Aorta (tissue), 5 donors: ENCODE measurements at places on chromosomes 11 and 22.

DNA sequence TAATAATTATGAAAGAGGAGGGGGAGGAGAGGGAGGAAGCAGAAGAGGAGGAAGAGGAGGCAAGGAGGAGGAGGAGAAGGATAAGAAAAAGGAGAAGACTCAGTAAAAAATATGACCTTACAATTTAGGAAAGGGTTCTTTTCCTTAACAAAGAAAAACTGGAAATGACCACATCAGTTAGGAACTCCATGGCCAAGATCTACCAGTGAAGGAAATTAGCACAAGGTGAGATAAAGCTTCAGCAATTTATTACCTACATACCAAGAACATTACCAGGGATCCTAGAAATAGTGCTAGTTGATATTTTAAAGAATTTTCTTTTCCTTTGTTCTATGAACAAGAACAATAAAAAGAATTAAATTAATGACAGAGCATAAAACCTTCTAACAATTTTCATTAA lies 172.7 kb downstream of the LRRC4C start:
- DNase-seq, result no peak

- no peak for DNase-seq
Observed at GRCh38 chr11:64321533-64321932, 3.6 kb downstream of the PRDX5 start.

DNA sequence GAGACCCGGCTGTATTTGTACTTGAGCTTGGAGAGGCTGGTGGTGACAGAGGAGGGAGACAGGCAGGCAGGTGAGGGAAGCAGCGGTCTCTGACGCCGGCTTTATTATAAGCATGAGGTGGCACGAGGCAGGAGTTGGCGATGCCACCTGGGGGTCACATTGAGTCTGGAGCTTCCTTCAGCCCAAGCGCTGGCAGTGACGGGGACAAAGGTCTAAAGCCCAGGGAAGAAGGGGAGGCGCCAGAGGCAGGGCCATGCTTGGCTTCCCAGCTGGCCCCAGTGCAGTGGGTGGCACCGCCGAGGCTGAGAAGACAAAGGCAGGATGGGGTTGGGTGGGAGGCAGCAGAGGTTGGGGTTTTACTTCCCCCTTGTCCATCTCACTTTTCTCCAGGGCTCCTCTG lies 4.5 kb downstream of the FXYD2 start:
- DNase-seq, result no peak

- DNase-seq, result peak; percentile 48
Observed at GRCh38 chr22:17110791-17111550, 10.2 kb downstream of the TMEM121B start.

GRCh38 chr22:27996529-27996925 lies 77.5 kb upstream of the PITPNB start:
- peak; percentile 52 for DNase-seq

DNA sequence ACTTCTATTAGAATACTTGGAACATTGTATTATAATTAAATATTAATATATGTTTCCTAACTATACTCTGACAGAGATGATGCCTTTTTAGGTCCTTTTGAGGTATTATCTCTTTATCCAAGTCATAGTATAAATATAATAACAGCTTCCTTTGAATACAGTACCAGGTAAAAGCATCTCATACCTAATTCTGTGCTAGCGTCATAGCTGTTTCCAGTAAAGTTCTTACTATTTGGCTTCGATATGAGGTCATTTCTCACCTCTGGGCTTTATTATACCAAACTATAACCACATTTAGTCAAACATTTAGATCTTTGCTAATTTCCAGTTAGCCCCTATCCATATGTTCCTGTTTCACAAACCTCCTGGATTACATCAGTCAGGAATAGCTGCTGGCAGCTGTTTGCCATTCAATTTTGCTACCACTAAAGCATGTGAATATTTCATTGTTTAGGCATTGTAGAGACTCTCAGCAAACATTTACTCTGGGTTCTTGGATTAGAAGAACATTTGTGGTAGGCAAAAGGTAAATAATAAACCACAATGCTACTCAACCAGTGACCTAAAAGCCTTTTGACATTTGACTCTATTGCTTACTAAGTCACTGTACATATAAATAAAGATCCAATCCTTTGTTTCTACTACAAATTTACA lies 255.1 kb downstream of the TTC28 start:
- no peak for DNase-seq

GRCh38 chr11:1746511-1746931 lies 3.9 kb downstream of the IFITM10 start:
- peak; percentile 66 for DNase-seq

- no peak for DNase-seq
Observed at GRCh38 chr22:30357236-30357570, 396 bp downstream of the CCDC157 start.

- no peak for DNase-seq
Observed at GRCh38 chr11:94546886-94547285, 3.2 kb downstream of the FUT4 start.

GRCh38 chr11:41267451-41267850 lies 192.0 kb downstream of the LRRC4C start:
- DNase-seq, result no peak

DNA sequence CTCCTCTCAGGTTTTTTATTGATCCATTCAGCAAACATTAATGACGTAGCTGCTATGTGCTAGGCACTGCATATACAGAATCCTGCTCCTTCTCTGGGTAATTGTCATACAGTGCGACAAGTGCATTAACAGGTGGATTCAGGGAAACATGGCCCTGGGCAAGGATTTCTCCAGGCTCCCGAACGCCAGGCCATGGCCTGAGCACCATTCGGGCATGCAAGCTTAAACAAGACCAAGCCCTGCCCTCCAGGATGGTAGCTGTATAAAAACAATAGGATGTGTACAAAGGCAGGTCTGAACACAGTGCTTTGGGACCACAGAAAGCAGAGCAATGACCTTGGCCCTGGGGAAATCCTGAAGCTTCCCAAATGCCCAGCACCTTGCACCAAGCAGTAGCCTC lies 9.1 kb upstream of the SYT7 start:
- no peak for DNase-seq

DNA sequence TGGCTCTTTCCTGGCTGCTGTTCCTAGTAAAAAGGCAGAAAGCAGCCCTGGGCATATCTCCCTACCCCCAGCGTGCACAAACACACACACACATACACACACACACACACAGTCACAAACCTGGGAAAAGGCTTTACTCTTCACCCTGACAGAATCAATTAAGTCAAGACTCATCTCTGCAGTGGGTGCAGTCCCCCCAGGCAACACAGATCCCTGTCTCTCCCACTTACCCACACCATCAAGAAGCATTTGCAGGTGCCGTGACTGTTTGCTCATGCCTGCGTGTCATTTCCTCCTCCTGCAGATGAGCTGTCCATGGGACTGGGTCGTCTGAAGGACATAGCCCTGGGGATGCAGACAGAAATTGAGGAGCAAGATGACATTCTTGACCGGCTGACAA lies 28.6 kb downstream of the SNAP29 start:
- DNase-seq, result no peak

DNA sequence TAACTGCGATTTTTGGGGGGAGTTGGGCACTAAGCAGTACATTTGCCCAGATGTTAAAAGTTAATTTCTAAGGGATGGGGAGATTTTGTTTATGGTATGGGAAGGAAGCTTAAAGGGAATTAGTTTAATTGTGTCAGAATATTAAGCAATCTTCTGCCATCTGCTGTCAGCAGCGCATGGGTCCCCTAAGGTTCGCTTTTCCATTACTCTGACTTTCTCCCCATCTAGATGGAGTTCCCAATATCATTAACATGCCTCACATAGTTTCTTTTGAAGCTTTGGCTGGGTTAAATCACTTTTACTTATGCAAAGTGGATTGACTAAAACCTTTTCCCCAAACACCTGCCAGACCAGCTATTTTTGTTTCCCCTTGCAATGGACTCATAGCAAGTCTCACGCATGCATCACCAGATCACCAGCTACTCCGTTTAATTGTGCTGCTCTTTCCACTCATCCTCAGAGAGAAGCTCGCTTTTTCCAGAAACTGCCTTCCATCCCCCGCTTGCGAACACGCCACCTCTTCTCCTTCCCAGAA lies 172.7 kb downstream of the FAT3 start:
- DNase-seq, result no peak

- no peak for DNase-seq
Observed at GRCh38 chr22:50620593-50621355, 7.2 kb downstream of the ARSA start.

- no peak for DNase-seq
Observed at GRCh38 chr11:1072116-1072820, 2.4 kb upstream of the MUC2 start.

GRCh38 chr22:38406617-38407016 lies 48.4 kb downstream of the KCNJ4 start:
- DNase-seq, result no peak

- peak; percentile 87 for DNase-seq
Observed at GRCh38 chr11:46380340-46381047, 975 bp upstream of the MDK start.

GRCh38 chr11:119218141-119218878 lies 12.2 kb downstream of the CBL start:
- DNase-seq, result no peak

- peak; percentile 78 for DNase-seq
Observed at GRCh38 chr11:66100272-66101065, 30.4 kb downstream of the PACS1 start.

- peak; percentile 37 for DNase-seq
Observed at GRCh38 chr22:49628391-49629260, 199.0 kb downstream of the BRD1 start.

- DNase-seq, result no peak
Observed at GRCh38 chr11:104967534-104968354, 630 bp downstream of the CASP4 start.

- no peak for DNase-seq
Observed at GRCh38 chr22:32075997-32076760, 33.1 kb downstream of the SLC5A1 start.

DNA sequence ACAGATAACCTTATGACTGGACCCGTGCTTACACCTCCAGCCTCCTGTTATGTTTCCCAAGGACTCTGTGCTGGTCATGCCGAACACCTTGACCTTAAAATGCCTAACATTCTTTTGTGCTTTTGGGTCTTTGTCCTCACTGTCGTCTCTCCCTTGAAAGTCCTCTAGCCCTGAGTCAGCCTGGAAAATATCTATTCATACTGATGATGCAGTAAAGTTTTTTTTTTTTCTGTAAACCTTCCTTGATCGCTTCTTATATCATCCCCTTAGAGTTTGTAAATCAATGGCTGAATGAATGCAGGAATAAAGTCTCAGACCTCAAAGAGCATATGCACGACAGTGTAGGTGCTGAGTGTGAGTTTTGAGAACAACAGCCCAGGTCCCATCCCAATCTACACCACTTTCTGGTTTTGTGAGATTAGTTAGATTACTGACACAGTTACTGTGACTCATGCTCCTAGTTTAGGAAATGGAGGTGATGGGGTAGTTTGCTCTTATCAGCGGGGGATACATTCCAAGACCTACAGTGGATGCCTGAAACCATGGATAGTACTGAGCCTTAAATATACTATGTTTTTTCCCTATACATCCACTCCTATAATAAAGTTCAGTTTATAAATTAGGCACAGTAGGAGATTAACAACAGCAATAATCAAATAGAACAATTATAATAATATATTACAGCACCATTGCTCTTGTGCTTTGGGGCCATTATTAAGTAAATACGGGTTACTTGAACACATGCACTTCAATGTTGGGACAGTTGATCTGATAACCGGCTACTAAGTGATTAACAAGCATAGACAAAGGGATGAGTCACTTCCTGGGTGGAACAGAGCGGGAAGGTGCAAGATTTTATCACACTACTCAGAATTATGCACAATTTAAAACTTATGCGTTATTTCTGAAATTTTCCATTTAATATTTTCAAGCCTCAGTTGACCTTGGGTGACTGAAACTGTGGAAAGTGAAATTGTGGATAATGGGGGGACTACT lies 8.6 kb downstream of the TCN1 start:
- no peak for DNase-seq

- DNase-seq, result no peak
Observed at GRCh38 chr11:73439002-73439843, 63.0 kb downstream of the RELT start.

DNA sequence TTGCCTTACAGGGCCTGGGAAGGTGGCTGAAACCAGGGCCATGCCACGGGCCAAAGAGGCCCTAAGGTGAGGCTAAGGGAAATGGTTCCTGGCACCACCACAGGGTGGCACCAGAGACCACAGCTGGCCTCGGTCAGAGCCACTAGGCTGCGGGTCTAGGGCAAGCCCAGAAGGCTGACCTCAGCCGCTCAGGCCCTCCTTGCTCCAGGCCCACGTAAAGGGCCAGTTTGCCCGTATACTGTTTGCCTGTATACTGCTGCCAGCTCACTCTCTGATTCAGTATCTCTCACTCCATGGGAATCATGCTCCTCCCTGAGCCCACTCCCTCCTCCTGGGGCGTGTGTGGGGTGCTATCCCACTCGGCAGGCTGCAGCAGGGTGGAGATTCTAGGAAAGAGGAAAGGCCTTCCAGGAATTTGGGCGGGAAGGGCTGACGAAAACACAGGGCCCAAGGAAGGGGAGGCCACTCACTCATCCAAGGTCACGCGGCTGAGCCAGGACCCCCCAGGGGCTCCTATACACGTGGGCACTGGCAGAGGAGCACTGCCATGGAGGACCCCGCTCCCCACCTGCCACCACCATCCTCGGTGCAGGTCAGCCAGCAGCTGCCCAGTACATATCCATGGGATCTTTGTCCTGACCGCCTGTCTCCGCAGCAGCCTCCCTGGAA lies 62.4 kb downstream of the NECTIN1 start:
- peak; percentile 92 for DNase-seq

GRCh38 chr11:111703576-111703975 lies 62.6 kb downstream of the PPP2R1B start:
- no peak for DNase-seq

DNA sequence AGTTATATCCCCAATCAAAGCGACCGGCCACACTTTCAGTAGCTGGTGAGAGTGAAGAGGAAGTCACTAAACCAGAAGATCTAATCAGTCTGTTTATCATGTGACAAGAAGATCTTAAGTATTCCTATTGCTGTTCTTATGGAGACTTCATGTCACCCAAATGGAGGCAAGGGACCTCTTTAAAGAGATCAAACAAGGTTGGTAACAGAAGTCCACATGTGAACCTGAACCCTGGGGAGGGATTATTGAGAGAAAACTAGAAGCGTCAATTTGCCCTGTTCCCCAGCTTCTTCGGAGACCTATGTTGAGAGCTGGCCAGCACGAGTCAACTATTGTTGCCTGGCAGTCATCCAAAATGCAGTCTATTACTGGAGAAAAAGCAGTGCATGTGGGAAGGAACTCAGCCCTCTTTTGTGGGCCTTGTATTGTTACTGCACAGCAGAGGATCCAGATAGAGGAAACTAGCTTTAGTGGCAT lies 76.9 kb upstream of the CTSC start:
- peak; percentile 64 for DNase-seq

- DNase-seq, result no peak
Observed at GRCh38 chr11:64874308-64875240, 3.8 kb downstream of the EHD1 start.
